ENCODE measurements at places on chromosomes 12 and 14. TPM values are rescaled to one million over a fixed set of nuclear protein-coding genes. Genes with fewer than 3 reads are reported as not detected.

GRCh38 chr14:99718031-99718810 lies 34.1 kb downstream of the CYP46A1 start:
- DNase-seq, result no peak

DNA sequence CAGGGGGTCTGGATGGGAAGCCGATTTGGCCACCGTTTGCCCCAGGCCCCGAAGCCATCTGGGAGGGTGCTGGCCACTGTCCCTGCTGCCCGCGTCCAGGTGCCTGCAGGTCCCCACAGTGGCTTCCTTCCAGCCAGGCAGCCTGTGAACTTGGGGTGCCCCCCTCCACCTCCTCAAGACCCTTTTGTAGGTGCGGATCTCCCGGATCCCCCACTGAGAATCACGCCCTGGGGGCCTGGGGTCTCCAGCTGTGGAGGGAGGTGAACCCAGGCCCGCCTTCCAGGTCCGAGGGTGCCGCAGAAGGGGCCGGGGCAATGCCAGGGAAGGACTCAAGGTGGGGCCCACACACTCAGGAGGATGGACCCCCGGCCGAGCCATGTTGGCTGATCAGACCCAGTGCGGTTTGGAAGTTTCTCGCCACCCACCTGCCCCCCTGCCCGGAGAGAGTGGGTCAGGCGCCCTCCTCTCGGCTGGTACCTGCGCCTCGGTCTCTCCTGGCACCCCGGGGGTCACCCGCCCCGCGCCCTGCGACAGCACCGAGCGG lies 1.7 kb downstream of the MMP17 start:
- DNase-seq, result no peak

DNA sequence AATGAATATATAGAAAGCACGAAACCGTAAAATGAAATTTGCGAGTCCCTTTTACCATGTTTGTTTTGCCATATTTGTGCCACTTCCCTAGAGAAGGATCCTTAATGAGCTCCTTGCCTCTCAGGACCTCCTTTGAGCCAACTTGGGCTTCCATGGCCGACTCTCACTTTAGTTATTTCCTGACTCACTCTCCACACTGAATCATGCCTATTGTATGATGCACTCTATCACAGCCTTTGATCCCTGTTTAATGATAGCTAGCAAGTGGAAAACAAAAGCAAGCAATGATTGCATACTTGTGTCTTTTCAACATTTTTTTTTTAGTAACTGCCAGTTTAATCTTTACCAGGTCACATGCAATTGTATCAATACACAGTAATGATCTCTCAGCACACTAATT lies 153.2 kb downstream of the CCER1 start:
- no peak for DNase-seq

GRCh38 chr12:52598966-52599365 lies 2.3 kb downstream of the KRT72 start:
- no peak for DNase-seq

GRCh38 chr12:122174155-122174845 lies at the start of gene IL31:
TSS of gene IL31 (minus strand) at chr12:122174221. CDS start at chr12:122174172, 49 bp downstream.
- DNase-seq, result no peak

DNA sequence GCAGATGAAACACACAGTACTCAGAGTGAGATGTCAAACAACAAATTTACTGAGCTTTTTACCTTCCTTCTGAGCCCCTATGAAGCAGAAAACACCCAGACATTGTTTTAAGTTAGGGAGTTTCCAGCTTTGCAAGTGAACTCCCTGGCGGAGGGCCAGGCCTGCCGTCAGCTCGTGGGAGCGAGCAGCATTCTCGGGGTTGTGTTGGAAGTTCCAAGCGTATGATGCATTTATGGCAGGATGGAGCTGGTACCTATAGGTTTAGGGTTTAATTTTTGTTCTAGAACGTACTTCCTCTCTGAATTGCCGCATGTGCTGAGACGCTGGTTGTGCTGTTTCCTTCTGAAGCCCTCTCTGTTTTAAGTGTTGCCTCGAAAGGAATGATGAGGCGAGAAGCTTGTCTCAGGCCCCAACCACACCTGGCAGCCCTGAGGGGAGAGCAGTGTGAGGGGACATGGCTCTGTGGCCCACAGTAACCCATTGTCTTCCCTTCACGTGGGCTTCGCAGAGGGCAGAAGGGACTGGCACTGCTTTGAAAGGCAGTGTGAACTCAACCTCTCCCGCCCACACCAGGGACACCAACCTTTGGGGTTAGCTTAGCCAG lies 76.6 kb downstream of the SSPN start:
- peak; percentile 84 for DNase-seq

GRCh38 chr12:77727442-77728001 lies 103.2 kb upstream of the NAV3 start:
- DNase-seq, result no peak

- DNase-seq, result no peak
Measured at GRCh38 chr14:101505236-101505970, 55.9 kb upstream of the DIO3 start.

- DNase-seq, result no peak
Measured at GRCh38 chr12:110271015-110271414, 10.0 kb upstream of the ATP2A2 start.

GRCh38 chr14:91244501-91244901 lies at the start of gene GPR68:
TSS of gene GPR68 (minus strand) at chr14:91244704. CDS start at chr14:91235050, 9,654 bp downstream.
- no peak for DNase-seq

GRCh38 chr12:127881371-127882140 lies 385.4 kb upstream of the TMEM132C start:
- no peak for DNase-seq

DNA sequence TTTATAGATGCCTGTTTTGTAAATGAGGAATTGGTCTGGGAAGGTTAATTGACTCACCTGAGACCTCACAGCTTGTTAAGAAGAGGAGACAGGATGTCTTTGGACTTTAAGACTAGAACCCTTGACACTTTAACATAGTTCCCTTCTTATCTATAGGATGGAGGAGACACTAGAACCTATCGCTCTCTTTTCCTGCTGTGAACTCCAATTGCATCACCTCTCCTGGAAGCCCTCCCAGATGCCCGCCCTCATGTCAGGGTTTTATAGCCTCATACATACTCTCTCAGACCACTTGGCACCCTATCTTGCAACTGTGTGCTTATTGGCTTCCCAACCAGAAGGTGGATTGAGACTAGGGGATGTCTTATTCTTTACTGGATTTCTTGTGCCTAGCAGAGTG lies 2.5 kb upstream of the CTDSP2 start:
- DNase-seq, result no peak

DNA sequence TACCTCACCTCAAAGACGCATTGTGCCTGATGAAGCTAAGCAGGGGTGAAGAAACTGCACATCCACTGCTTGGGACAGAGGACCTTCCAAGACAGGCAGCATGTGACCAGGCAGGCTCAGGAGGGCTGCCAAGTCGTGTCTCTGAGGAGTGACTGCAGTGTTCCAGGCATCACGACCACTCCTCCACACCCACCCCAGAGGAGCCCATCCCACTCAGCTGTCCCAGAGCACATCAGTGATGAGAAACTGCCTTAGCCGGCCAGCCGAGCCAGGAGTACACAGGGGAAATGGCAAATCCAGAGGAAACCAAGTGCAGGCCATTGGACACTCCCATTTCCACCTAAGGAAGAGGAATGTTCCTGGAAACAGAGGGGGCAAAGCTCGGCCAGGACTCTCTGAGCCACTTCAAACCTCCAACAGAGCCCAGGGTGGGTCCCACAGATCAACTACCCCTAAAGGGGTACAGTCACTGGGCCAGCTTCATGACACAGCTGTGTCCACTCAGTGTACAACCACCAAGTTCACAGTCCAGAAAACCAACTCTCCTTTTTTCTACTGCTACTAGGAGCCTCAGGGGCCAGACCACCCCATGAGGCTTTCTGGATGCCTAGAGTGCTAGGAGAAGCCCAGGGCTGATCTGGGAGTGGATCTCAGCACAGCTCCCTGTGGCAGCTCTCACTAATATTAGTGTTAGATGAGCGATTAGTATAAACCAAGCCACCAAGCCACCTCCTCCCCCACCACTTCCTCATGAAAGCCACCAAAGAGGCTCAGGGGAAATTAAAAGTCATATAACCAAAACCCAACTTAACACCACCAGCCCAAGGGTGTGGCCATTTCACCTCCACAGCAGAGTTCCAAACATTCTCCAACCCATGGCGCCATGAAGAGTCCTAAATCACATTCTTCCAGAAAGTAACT lies 15.4 kb downstream of the PXN start:
- DNase-seq, result no peak

GRCh38 chr12:11805680-11806079 lies 156.2 kb downstream of the ETV6 start:
- no peak for DNase-seq

GRCh38 chr12:18863769-18864500 lies 126.0 kb downstream of the CAPZA3 start:
- no peak for DNase-seq

GRCh38 chr14:94816113-94816512 lies 46.2 kb upstream of the GSC start:
- DNase-seq, result no peak

GRCh38 chr12:46546634-46547273 lies 174.2 kb upstream of the SLC38A2 start:
- no peak for DNase-seq

- no peak for DNase-seq
Measured at GRCh38 chr14:94364964-94365363, 23.4 kb downstream of the SERPINA1 start.

Gene GPR84
- polyA plus RNA-seq, result 0.17 TPM

Gene NUAK1
- 9.7 TPM for polyA plus RNA-seq

Gene SSPN
- 121 TPM for polyA plus RNA-seq

Gene SIX6
- polyA plus RNA-seq, result not detected

All from hindlimb muscle (tissue), 1 donor.